ENCODE measurements at places on chromosomes 6 and 20.

- no peak for DNase-seq
These were observed 179.1 kb downstream of the THBS2 start for GRCh38 chr6:169074526-169074925.

GRCh38 chr6:52546192-52546591 lies 30.7 kb downstream of the TRAM2 start:
- no peak for DNase-seq

GRCh38 chr6:21804941-21805610 lies 211.5 kb downstream of the SOX4 start:
- no peak for DNase-seq

DNA sequence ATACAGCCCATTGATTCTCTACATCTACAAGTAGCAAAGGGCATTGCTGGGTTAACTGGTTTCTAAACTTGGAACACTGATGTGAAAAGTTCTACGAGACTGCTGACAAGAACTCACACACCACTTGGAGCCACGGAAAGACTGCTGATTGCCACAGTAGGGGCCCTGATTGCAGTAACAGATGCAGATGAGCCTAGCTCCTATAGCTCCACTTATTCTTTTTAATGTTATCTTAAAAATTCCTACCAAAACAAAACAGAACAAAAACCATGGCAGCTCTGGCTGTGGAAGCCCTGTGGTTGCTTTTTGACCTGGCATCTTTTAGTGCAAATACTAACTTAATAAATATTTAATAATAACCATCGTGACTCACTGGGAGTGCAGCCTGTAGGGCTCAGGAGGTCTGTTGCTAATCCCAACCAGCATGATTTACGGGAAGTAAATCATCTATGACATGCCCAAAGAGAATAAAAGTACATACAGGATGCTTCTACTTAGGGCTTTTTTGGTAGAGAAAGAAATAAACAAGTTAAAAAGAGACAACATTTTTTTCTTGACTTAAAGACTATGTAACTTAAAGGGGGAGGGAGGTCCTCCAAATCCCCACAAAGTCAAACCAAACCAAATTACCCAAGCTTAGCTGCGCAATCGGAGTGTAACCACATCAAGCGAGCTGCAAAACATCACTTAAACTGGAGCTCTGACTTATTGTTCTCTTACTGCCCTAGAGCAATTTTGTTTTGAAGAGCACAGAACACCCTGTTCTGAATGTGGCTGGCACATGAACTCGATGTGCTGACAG lies 87.2 kb downstream of the FKBP5 start:
- DNase-seq = peak; percentile 45

DNA sequence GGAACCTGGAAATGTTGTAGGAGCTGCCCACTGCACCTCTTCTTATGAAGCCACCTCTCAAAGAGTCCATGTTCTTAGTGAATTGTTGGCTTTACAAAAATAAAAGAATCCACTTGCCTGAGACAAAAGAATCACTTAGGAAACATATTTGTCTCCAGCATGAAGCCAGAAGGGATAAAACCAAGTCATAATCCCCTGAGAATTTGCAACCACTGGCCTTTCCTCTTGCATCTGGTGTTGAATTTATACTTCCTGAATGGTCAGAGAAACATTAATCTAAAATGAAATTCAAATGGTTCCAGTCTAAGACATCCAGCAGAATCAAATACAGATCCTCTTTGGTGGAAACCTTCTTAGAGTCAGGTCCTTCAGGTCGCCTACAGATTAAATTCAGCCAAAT lies 192.5 kb upstream of the ECI2 start:
- DNase-seq = no peak

DNA sequence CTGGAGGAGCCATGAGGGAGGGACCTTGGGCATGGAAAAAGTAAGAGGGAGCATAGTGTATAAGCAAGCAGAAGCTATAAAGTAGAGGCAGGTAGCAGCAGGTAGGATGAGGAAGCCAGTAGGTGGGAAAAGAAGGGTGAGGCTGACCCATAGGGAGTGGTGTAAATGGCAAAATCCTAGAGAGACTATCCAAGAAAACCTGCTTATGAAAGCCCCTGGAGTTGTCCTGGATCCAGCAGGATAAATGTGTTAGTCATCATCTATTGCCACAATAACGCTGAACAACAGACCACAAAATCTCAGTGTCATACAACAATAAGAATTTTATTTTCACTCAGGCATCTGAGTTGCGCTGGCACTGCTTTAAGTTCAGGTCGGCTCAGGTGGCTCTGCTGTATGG lies 30.2 kb downstream of the CHD6 start:
- no peak for DNase-seq

DNA sequence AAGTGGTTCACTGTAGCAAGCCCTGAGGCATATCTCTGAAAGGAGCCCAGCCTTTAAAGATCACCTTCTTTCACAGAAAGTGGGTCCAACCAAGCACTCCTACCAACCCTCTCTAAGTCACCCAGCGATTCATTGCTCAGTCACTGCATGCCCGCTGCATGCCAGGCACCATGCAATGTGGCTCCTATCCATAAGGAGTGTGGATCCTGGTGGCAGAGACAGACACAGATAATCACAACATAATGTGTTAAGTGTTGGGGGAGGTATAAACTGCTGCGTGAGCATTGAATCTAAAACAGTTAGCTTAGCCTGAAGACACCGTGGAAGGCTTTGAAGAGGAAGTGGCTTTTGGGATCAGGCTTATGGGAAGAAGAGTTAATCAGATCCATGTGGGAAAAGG lies 659.5 kb downstream of the PTPRT start:
- DNase-seq = no peak

DNA sequence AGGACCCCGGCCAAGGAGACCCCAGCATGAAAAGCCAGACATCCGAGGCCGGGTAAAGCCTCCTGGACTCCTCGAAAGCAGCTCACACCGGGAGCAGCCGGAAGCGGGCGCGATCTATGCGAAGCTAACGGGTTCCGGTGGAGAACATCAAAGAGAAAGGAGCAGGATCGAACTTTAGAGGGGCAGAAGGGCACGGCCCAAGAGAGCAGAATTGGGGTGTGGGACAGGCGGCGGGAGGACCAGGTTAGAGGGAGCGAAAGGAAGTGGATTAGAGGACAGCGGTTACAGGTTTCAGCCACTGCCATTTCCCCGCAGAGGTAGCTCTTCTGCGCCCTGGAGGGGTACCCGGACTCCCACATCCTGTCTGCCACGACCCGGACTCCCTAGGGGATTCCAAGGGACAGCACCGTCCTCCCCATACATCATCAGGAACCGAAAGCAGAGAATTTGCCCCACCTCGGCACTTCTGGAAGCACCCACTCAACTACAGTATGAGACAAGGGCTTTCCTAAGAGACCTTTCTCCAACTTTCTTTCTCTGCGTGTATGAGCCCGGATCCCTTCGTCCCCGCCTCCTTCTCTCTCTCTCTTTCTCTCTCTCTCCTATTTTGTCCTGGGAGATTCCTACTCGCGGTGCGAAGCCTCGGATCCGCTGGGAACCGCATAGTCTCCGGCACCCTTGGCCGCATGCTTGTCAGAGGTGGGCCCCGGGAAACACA lies 507 bp upstream of the VGLL2 start:
- no peak for DNase-seq

Measured in stimulated activated CD4-positive, alpha-beta T cell treated with anti-CD3 and anti-CD28 coated beads, Interleukin-1b, Interleukin-23, amount 100 ng/mL, for 4 hours (primary cell).